ENCODE measurements at places on chromosomes 13 and 19.

GRCh38 chr19:6664916-6665315, 5.0 kb downstream of the TNFSF14 start:
- no peak for DNase-seq

GRCh38 chr13:95035311-95036109, 265.7 kb downstream of the ABCC4 start:
- DNase-seq: no peak

DNA sequence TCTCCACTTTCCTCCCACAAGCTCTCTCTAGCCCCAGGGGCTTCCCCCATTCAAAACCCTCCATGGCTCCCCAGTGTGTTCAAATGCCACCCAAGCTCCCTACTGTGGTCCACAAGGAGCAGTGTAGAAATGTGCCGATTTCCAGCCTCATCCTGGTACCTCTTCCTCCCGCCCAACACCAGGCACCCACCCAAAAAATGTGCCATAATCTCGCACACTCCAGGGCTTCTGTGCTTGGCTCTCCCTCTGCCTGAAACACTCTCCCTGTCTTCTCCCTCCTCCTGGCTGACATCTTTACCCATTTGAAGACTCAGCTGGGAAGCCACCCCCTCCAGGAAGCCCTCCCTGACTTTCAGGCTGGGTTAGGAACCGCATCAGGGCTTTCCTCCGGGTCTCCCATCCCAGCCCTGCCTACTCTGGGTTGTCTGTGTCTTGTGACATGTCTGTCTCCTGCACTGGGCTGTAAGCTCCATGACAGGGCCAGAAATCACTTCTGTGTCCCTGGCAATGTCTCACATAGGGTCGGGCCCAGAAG, 16.6 kb upstream of the MEIS3 start:
- DNase-seq: no peak

DNA sequence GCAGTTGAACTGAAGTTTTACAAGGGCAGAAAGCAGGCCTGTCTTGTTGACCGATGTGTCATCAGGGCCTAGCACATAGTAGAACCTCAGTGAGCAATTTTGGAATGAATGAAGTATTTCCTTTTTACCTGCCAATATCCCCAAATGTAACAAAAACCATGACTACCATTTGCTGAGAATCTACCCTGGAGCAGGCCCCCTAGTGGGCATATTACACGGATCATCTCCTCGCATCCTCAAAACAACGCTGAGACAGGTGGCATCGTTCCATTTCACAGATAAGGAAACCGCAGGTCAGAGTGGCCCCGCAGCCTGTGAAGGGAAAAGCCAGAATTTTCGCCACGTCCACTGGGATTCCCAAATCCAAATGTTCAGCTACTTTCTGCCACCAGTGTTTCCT, 77.9 kb downstream of the CACNA1A start:
- DNase-seq: no peak

DNA sequence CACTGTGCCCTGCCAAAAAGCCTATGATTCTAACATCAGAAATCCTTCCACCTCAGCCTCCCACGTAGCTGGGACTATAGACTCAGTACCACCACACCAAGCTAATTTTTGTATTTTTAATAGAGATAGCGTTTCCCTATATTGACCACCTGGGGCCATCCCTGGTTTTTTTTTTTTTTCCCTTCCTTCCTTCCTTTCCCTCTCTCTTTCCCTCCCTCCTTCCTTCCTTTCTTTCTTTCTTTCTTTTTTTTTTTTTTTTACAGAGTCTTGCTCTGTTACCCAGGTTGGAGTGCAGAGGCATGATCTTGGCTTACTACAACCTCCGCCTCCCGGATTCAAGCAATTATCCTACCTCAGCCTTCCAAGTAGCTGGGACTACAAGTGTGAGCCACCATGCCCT, 1.1 kb upstream of the SAE1 start:
- DNase-seq: no peak

GRCh38 chr19:34269968-34270621, 15.7 kb downstream of the GARRE1 start:
- DNase-seq: no peak

- DNase-seq: no peak
Measured at GRCh38 chr19:2173767-2174577, 10.2 kb downstream of the DOT1L start.

GRCh38 chr13:106701771-106702341, 133.9 kb upstream of the ARGLU1 start:
- DNase-seq: no peak

DNA sequence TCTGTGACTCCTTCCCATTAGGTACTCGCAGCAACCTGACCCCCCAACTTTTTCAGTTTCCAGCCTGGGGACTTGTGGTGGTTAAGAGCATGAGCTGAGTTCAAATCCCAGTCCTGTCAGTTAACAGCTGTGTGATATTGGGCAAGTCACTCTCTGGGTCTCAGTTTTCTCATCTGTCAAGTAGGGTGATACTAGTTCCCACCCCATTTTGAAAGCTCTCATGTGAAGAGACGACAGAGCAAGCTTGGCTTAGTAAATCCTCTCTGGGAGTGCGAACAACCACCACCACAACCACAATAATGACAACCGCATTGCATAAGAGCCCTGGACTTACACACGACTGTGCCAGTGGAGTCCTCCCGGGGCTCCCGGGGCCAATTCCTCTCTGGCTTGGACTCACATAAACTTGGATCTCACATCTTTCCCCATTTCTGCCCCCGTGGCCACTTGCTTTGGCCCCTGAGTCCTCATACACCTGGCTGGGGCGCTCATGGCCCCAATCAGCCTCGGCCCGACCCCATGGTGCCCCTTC, 454 bp downstream of the BLVRB start:
- no peak for DNase-seq

GRCh38 chr13:101614491-101614890, 162.0 kb downstream of the ITGBL1 start:
- no peak for DNase-seq

- DNase-seq: no peak
Measured at GRCh38 chr19:29855087-29855486, 43.3 kb downstream of the CCNE1 start.

- no peak for DNase-seq
Measured at GRCh38 chr13:76944456-76944855, 3.9 kb upstream of the ACOD1 start.

GRCh38 chr13:91539286-91540157, 141.1 kb downstream of the GPC5 start:
- DNase-seq: no peak

DNA sequence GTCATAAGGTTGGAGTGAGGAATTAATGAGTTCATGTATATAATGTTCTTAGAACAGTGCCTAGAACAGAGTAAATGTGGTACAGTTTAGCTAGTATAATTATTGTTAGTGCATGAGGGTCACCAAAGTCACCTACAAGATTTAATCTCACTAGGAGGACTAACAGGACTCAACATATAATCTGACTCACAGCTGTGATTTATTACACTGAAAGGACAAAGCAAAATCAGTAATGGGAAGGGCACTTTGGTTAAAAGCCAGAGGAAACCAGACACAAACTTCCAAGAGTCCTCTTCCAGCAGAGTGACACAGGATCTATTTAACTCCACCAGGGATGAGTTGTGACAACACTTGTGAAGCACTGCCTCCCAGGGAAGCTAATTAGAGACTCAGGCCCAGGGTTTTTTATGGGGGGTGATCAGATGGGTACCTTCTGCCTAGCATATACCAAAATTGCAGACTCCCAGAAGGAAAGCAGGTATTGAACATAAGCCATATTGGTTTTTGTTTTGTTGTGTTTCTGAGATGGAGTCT, 341.2 kb upstream of the DACH1 start:
- no peak for DNase-seq

GRCh38 chr13:49046002-49046401, 70.3 kb downstream of the FNDC3A start:
- no peak for DNase-seq

DNA sequence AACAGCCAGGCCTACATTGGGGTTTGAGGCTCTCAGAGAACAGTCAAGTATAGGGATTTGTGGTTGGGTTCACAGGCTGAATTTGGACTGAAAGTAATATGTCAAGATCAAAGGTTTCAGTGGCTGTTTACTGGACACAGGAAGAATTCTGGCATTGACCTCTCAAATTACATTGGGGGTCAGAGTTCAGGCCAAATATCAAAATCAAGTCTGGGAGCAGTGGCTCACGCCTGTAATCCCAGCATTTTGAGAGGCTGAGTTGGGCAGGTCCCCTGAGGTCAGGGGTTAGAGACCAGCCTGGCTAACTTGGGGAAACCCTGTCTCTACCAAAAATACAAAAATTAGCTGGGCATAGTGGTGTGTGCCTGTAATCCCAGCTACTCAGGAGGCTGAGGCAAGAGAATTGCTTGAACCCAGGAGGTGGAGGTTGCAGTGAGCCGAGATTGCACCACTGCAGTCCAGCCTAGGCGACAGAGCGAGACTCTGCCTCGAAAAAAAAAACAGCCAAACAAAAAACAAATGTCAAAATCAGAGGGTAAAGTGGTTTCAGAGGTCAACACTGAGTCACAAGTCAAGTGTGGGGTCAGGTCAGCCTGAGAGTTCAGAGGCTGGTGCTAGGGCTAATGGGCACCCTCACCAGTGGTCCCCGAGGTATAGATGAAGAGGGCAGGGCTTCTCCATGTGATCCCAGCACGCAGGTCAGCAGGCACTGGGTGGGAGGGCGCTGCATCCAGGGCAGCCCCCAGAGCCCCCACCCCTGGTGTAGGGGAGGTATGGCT, 1.5 kb downstream of the SLC27A5 start:
- no peak for DNase-seq

DNA sequence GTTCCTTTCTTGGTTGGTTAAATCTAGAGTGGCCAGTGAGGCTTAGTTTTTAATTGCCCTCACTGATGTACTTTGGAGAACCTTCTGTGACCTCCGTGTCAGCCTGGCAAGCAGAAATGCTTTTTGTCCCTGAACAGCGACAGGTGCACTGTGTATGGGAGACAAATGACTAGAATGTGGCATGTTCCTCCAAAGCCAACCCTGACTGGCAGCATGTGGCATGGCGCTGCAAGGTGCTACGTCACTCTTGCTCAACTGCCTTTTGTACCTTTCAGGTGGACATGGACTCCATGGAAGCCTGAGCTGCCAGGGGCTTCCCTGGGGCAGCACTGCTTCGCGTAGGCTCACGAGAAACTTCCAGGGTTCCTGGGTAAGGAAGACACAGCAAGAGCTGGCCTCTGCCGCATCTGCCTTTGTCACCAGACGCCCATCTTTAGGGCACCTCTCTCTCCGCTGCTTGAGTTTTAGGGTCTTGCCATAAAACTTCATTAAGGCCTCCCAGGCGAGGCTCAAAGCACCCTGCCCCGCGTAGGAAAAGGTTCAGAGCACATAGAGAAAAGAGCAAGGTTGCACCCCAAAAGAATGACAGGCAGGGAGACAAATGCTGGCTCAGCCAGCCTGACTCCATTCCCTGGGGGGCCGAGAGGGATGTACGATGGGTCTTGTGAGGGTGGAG, 167.1 kb upstream of the SOX1 start:
- peak; percentile 58 for DNase-seq

GRCh38 chr19:3392480-3392879, 26.1 kb downstream of the NFIC start:
- no peak for DNase-seq

DNA sequence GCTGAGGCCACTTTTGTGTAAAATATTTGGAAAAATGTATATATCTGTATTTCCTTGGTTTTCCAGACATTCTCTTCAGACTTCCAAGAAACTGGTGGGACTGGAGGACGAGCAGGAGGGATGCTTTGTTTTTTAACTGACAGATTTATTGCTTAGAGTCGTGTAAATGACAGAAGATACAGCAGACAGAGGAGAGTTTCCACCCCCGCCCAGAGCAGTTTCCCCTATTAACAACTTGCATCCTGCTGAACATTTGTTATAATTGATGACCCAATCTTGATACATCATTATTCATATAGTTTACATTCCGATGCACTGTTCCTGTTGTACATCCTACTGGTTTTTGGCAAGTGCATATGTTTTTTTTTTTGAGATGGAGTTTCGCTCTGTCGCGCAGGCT, 7.1 kb upstream of the DOCK6 start:
- no peak for DNase-seq

DNA sequence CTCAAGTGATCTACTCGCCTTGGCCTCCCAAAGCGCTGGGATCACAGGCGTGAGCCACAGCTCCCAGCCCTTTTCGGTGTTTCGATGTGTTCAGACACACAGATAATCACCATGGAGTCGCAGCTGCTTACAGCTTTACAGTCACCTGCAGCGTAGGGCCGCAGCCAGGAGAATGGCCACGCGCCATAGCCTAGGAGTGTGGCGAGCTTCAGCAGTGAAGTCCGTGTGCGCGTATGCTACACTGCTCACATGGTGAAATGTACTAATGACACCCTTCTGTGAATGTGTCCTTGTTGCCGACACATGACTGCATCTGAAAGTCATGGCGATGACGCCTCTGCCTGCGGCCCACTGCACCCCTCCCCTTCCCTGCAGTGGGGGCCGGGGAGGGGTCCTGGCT, 23.6 kb downstream of the AP3D1 start:
- no peak for DNase-seq

- no peak for DNase-seq
Measured at GRCh38 chr19:15715642-15716041, 12.2 kb upstream of the OR10H2 start.

- no peak for DNase-seq
Measured at GRCh38 chr13:110173247-110173818, 133.6 kb downstream of the COL4A1 start.

DNA sequence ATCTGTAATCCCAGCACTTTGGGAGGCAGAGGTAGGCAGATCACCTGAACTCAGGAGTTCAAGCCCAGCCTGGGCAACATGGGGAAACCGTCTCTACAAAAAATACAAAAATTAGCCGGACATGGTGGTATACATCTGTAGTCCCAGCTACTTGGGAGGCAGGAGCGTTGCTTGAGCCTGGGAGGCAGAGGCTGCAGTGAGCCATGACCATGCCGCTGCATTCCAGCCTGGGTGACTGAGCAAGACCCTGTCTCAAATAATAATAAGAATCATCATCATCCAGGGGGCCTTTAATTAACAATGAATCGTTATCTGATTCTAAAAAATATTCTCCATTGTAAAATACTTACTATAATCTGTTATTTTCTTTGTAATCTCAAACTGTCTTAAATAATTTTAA, 283.4 kb downstream of the DACH1 start:
- no peak for DNase-seq

DNA sequence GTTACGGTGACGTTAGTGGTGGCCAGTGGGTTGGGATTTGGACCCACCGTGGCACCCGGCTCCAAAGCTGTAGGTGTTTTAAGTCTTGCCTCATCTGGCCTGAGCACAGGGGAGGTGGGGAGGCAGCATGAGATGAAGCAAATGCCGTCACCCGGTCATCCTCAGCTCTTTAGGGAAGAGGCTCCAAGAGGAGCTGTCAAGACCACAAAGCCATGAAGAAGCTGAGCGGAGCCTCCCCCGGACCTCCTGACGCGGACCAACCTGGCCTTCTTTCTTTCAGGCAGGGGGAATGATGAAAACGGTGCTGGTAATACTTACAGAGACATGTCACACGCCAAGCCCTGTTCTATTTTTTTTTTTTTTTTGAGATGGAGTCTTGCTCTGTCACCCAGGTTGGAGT, 7.4 kb downstream of the ACTMAP start:
- no peak for DNase-seq
